ENCODE measurements at places on chromosomes 5 and 9. TPM values are rescaled to one million over a fixed set of nuclear protein-coding genes. Genes with fewer than 3 reads are reported as not detected.

IFNB1 gene
- total RNA-seq = not detected

EFNA5 gene
- 28.1 TPM for total RNA-seq

TRPM3 gene
- total RNA-seq = not detected

C5orf63 gene
- total RNA-seq = 4.6 TPM

HRH2 gene
- total RNA-seq = 0.29 TPM

PCDHGA2 gene
- total RNA-seq = 0.72 TPM

URM1 gene
- total RNA-seq = 39.4 TPM

NRG2 gene
- 0.43 TPM for total RNA-seq

C6 gene
- total RNA-seq = not detected

NMUR2 gene
- not detected for total RNA-seq

FAM221B gene
- not detected for total RNA-seq

CCL28 gene
- total RNA-seq = 6.2 TPM

PCDHGA6 gene
- total RNA-seq = 0.36 TPM

SLC6A3 gene
- total RNA-seq = not detected

PHF24 gene
- total RNA-seq = 0.12 TPM

SLC24A2 gene
- not detected for total RNA-seq

FGD3 gene
- total RNA-seq = 0.58 TPM

KIF4B gene
- not detected for total RNA-seq

LRRC19 gene
- total RNA-seq = not detected

HBEGF gene
- total RNA-seq = 25.6 TPM

ETF1 gene
- total RNA-seq = 125 TPM

SLIT3 gene
- 0.36 TPM for total RNA-seq

SPINK6 gene
- not detected for total RNA-seq

ECSCR gene
- 0.12 TPM for total RNA-seq

ZNF367 gene
- total RNA-seq = 10.8 TPM

SRA1 gene
- 41.3 TPM for total RNA-seq

PCSK5 gene
- 23.2 TPM for total RNA-seq

KCNIP1 gene
- total RNA-seq = 2.0 TPM

FAM151B gene
- 0.06 TPM for total RNA-seq

BTNL3 gene
- not detected for total RNA-seq
